ENCODE measurements at places on chromosomes 13 and 19.

DNA sequence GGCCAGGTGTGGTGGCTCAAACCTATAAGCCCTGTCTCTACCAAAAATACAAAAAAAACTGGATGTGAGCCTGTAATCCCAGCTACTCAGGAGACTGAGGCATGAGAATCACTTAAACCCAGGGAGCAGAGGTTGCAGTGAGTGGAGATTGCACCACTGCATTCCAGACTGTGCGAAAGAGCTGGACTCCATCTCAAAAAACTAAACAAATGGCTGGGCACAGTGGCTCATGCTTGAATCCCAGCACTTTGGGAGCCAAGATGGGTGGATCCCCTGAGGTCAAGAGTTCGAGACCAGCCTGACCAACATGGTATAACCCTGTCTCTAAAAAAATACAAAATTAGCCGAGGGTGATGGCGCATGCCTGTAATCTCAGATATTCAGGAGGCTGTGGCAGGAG, 34.9 kb upstream of the ZNF83 start:
- no peak for DNase-seq

- no peak for DNase-seq
Observed at GRCh38 chr13:99605420-99606323, 104.4 kb downstream of the TM9SF2 start.

- DNase-seq, result no peak
Observed at GRCh38 chr13:111872475-111873150, 194.3 kb upstream of the SOX1 start.

GRCh38 chr19:28744943-28745342, 468.0 kb downstream of the UQCRFS1 start:
- DNase-seq, result no peak

DNA sequence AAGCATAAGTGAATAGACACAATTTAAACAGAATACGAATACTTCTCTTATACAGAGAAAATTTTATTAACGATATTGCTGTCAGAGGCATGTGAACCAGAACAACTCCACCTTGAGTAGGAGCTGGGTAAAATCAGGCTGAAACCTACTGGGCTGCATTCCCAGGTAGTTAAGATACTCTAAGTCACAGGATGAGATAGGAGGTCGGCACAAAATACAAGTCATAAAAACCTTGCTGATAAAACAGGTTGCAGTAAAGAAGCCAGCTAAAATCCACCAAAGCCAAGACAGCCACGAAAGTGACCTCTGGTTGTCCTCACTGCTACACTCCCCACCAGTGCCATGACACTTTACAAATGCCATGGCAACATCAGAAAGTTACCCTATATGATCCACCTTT, 49.2 kb upstream of the TRPC4 start:
- no peak for DNase-seq

Measured in stimulated activated CD4-positive, alpha-beta T cell treated with anti-CD3 and anti-CD28 coated beads, Interleukin-15, amount 100 ng/mL, for 1 hour (primary cell).